ENCODE measurements at places on chromosomes 1 and 21.

DNA sequence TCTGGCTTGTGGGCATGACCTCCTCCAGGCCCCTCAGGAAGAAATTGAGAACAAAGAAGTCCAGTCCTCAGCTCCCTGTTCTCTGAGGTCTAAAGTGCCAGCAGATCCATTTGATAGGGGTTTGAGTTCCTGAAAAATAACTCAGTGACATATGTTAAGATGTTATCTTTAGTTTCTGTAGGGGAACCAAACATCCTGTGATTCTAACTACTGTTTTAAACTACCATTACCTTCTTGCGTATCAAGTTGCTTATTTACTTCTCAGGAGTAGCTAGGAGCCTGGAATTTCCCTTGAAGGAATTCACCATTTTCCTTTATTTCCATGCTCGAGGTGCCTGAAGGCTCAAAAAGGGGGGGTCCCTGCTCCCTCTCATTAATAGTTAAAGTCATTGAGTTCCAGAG, 18.8 kb upstream of the LIN9 start:
- no peak for DNase-seq

GRCh38 chr1:49240709-49241221, 464.1 kb upstream of the BEND5 start:
- DNase-seq: no peak

- DNase-seq: no peak
These were observed 52.4 kb downstream of the SLC37A1 start for GRCh38 chr21:42565886-42566523.

GRCh38 chr21:36338975-36339374, 19.0 kb downstream of the MORC3 start:
- DNase-seq: no peak

GRCh38 chr1:226615876-226616275, 67.3 kb downstream of the STUM start:
- no peak for DNase-seq

DNA sequence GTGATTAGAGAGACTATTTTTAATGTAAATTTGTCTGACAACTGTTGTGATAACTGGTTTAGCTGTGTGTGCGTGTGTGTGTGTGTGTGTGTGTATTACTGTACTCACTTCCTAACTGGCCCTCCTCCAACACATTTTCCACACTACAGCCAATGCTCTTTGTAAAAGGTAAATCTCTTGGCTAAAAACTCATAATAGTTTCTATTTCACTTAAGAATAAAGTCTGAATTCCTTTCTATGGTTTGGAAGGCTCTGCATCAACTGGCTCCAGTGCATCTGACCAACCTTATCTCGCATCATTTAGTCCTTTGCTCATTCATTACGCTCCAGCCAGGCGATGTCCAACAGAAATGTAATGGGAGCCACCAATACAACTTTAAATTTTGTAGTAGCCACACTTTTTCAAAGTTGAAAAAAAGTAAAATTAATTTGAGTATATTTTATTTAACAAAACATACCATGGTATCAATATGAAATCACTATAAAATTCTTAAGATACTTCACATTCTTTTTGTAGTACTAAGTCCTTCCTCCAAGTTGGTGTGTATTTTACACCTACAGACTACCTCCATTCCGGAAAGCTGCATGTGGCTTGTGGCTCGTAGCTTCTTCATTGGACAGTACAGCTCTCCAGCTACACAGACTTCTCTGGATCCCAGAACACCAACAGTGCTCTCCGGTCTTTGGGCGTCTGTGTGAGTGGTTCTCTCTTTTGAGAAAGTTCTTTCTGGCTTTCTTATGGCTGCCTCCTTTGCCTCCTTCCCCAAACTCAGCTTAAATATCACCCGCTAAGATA, 68.9 kb downstream of the NRIP1 start:
- no peak for DNase-seq

- DNase-seq: no peak
These were observed 57.5 kb upstream of the PRDM2 start for GRCh38 chr1:13642306-13643004.

DNA sequence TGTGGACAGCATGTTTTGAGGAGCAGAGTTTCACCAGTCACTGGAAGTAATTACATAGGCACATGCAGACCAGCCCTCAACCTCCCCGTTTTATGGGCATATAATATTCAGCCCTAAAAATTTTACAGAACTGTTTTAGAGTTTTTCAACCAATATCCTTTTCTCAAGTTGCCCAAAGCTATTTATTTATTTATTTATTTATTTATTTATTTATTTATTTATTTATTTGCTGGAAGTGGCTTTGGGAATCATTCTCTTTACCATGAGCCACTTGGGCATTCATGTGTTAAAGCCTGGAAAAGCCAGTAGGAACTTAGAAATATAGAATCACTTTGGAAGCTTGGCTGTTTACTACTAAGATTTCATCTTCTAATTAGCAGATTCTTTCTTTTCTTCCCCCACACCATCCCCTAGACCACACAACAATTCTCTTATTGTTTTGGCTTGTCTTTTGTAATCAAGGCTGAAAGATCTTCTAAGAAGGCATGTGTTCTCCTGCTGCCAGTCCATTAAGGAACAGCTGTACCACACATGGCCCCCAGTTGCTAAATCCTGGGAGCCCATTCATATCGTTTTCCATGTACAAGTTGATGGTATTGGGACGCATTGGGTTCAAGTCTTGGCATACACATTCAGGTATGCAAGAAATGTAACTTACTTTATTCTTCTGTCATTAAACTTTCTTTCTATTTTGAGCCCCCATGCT, 220.0 kb downstream of the PAPPA2 start:
- no peak for DNase-seq

- DNase-seq: no peak
These were observed 12.4 kb upstream of the ADGRB2 start for GRCh38 chr1:31776516-31776915.

DNA sequence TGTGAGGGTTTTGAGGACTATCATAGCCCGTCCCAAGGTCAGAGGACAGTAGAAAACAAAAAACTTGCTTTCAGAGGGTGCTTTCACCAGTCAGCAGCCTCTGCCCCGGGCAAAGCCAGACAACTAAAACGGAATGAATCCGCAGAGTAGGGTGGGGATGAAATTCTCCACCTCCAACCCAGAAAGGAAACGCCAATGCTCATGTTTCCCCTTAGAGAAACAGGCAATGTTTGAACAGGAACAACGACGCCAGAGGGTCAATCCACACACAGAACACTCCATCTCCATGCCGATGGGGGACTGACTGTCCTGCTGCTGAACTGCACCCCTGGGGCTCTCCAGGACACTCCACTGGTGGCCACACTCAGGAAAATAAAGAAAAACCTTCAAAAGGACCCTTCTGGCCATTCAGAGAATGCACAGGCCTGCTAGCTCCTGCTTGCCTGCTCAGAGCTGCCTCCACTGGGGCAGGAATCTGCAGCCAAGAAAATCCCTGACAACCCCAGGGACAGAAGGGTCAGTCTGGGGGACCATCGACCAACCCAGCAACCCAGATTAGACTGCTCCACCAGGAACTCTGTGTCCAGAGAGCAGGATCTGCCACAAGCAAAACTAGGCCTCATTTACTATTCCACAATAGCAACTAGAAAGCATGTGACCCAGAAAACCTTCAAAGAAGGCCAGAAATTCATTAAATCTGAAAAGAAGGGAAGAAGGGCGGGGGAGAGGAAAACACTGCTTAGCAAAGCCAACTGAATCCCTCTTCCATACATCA, 116.0 kb downstream of the TOMM20 start:
- no peak for DNase-seq

DNA sequence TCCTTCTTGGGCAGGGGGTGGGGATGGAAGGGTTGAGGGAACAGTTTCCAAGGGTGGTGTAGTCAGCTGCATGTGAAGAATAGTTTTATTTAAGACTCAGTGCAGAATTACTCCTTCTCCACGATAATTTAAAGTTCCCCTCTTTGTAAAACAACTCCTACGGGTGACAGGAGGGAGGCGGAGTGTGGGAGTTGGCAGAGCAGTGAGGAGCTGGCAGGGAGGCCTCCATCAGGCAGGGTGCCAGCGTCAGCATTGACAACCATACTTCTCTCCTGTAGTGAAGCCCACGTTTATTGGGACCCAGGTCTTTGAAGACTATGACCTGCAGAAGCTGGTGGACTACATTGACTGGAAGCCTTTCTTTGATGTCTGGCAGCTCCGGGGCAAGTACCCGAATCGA, 93.8 kb downstream of the MTR start:
- DNase-seq: no peak

GRCh38 chr1:168887381-168887780, 158.4 kb upstream of the DPT start:
- no peak for DNase-seq

DNA sequence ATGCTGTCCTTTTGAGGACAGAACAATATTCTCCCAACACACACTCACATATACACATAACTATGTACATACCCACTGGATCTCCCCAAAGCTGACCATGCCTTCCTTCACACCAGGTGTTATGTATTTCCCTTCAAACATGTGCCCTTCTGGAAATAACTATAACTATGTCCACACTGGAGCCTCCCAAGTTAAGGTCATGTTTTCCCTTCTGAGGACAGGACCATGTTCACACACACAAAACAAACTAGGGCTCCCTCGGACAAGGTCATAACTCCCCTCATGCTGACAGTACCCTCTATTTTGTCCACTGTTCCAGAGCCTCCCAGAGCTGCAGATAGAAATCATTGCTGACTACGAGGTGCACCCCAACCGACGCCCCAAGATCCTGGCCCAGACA, 7.8 kb downstream of the MMACHC start:
- DNase-seq: no peak

DNA sequence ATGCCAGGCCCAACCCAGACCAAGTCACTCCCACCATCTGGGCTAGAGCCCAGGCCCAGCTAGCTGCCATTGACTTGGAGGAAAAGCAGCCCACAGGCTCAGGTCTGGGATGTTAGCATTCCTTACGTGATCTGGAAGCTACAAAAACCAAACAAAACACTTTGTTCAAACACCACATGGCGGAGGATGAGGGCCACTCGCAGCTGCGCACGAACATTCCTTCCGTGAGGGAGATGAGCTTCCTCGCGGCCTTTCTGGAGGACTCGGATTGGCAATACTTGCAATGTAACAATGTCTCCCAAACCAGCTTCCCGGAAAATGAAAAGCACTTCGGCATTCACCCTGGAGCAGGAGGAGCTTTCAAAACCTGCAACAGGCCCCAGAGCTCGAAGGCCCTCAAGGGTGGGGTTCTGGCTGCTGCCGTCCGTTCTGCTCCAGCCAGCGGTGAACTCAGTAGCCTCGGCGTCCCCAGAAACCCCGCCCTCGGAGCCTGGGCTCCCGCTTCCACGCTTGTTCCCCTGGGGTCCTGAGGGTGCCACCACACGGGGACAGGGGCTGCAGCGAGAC, 40.5 kb downstream of the COL6A1 start:
- DNase-seq: no peak

- DNase-seq: no peak
These were observed 33.7 kb downstream of the L1TD1 start for GRCh38 chr1:62228136-62228882.

- DNase-seq: no peak
These were observed 798 bp downstream of the PMF1 start for GRCh38 chr1:156213644-156213966.

DNA sequence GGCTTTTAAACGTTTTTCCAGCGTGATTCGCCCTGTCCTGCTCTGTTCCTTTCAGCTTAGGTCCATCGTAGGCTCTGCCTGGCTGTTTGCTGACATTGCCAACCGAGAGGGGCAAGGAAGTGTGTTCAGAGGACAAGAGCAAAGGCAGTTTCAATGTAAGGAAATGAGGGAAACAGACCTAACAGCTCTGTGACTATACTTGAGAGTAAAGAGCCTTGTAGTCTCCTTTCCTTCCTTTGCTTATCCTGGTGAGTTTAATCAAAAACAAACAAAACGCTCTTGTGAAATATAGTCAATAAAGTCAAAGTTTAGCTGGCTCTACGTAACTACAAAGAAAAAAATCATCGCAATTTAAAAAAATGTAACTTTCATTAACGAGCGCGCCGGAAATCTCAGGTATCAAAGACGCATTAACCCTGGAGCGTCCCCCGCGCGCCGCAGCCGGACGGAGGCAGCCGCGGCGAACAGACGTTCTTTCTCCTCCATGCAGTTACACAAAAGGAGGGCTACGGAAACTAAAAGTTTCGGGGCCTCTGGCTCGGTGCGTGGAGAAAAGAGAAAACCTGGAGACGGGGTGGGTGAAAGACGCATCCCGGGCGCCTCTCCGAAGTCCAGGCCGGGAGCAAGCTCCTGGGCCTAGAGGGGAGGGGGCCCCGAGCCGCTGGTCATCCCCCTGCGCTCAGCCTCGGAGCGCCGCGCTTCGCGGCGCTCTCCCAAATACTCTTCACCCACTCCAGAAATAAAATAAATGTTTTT, 617 bp upstream of the ADGRL2 start:
- DNase-seq: no peak

DNA sequence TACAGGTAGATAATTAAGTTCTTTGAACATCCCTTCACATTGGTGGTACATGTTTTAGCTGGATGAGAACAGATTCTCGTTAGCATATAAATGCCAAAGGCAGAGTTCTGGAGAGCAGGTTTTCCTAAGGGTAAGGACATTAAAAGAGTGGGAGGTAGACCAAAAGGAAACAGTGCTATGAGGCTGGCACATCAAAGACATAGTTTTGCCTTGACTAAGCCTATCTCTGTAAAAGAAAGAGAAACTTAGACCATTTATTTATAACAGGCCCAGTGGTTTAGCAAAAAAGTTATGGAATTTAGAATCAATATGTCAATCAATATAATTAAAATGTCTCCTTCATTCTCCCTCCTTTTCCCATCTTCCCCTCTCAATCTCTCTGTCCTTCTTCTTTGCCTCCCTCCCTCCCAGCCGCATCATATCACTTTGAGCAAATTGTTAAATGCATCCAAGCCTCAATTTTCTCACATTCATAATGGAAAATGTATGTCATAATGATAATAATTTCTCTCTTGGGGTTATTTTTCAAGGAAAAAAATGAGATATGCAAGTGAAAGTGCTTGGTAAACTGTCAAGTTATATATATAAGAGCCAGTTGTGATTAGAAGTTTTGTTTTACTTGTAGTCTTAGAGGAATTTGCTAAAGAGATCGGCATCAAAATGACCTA, 209.9 kb upstream of the SGIP1 start:
- DNase-seq: no peak

DNA sequence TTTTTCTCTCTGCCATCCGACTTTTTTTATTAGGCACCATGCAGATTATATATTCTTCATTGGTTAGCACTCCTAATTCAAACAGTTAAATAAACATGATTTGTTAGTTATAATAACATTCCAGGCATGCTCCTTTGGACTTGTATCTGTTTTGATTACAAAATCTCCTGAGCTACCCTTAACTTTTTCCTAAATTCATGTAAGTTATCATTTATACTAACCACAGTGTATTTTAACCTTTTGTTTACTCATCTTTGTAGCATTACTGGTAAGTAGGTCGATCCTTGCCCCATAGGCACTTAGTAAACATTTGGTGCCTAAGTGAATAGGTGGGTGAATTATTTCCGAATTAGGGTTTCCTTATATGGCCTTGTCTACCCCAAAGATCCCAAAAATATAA, 43.8 kb downstream of the MIER1 start:
- DNase-seq: no peak

DNA sequence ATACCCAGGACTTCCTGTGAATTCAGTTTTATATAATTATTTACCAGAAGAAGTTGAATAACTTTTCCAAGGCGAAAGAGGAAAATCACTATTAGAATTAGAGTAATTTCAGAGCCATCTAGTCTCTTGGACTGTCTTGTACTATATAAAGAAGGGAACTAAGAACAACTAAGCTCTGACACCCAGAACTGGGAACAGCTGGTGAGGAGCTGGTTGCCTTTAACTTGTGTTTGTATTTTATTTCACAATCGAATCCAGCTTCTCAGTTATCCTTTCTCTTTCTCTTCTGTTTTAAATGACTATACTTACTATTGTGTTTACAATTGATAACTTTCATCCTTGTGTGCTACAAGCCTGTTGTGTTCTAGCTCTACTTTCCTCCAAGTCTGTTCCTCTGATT, 8.4 kb downstream of the SNX27 start:
- DNase-seq: no peak
